ENCODE measurements at places on chromosomes 7 and 10. TPM values are rescaled to one million over a fixed set of nuclear protein-coding genes. Genes with fewer than 3 reads are reported as not detected.
A peak's percentile ranks its signal among the peaks of the same experiment; 100 is the strongest.

The TSPAN13 gene
- total RNA-seq, result 48.6 TPM

The FAM241B gene
- 0.20 TPM for total RNA-seq

The UPK3B gene
- total RNA-seq, result not detected

The NODAL gene
- total RNA-seq, result not detected

The BAMBI gene
- 1.6 TPM for total RNA-seq

- H3K4me1 ChIP-seq, result no peaks in the 10 kb centered on the region
- no peak overlapping the region for H3K27ac ChIP-seq
- H3K4me3 ChIP-seq, result no peak overlapping the region
- H3K27me3 ChIP-seq, result peaks cover 21% of the 10 kb centered on the region
- H3K36me3 ChIP-seq, result no peaks in the 10 kb centered on the region
These were observed 14.3 kb downstream of the GHRHR start for GRCh38 chr7:30977896-30978564.

DNA sequence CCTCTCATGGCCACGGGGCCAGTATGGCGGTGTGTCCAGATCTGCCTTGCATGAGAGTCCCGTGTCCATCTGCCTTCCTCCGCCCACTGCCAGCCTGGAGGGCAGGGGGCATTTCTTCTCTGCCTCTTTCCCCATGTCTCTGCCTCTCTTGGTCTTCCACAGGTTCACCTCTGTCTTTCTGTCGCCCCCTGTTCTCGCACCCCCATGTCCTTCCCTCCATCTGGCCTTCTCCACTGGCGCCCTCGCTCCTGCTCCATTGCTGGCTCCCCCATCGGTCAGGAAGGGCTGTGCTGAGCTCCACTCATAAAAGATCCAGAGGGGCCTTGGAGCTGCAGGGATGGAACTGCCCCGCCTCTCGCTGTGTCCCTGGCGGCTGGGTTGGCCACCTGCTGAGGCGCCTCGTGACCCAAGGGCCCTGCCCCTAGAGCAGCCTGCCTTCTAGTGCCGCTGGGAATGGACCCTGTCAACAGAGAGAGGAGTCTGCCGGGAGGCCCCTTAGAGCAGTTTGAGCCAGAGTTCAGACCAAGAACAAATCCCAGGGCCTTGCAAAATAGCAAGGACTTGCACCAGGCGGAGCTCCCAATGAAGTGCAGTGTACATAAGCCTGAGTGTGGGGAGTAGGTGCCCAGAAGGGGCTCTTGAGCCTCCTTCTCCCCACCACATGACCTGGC, 42.0 kb downstream of the GOLGA7B start:
- H3K27ac ChIP-seq, result no peak overlapping the region
- H3K27me3 ChIP-seq, result peaks cover 25% of the 10 kb centered on the region
- no peak overlapping the region for H3K4me3 ChIP-seq
- H3K36me3 ChIP-seq, result no peaks in the 10 kb centered on the region
- H3K4me1 ChIP-seq, result peaks cover 22% of the 10 kb centered on the region
- no peak for DNase-seq

DNA sequence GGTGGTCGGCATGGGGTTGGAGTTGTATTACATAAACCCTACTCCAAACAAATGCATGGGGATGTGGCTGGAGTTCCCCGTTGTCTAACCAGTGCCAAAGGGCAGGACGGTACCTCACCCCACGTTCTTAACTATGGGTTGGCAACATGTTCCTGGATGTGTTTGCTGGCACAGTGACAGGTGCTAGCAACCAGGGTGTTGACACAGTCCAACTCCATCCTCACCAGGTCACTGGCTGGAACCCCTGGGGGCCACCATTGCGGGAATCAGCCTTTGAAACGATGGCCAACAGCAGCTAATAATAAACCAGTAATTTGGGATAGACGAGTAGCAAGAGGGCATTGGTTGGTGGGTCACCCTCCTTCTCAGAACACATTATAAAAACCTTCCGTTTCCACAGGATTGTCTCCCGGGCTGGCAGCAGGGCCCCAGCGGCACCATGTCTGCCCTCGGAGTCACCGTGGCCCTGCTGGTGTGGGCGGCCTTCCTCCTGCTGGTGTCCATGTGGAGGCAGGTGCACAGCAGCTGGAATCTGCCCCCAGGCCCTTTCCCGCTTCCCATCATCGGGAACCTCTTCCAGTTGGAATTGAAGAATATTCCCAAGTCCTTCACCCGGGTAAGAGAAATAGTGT, at the start of gene CYP2E1:
TSS of gene CYP2E1 (plus strand) at position 407 of the 632 bp plus-strand sequence. CDS start at position 440, 33 bp downstream.
- peaks cover 6% of the 10 kb centered on the region for H3K4me1 ChIP-seq
- no peak for DNase-seq
- H3K36me3 ChIP-seq, result peaks cover 6% of the 10 kb centered on the region
- no peak within 1 kb of the TSS for H3K27ac ChIP-seq
- peaks cover 50% of the 10 kb centered on the region for H3K27me3 ChIP-seq
- no peak within 1 kb of the TSS for H3K4me3 ChIP-seq

DNA sequence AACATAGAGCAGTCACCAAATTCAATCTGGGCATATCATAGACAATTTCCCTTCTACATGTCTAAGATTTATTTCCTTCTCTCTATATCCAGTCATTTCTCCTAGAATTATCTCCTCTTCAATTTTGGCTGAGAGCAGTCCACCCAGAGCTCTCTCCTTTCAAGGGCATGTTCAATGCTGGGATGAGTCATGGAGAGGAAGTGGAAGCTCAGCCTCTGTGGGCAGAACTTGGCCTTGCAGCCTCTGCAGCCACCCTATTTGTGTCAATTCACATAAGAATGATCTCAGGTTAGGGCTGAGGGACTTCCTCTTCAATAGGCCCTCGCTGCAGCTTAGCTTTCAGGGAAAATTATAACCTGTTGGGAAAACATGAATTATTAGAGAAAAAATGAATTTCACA, 560.8 kb downstream of the POM121L12 start:
- H3K4me1 ChIP-seq, result no peaks in the 10 kb centered on the region
- no peak for DNase-seq
- no peaks in the 10 kb centered on the region for H3K36me3 ChIP-seq
- H3K27me3 ChIP-seq, result no peaks in the 10 kb centered on the region
- H3K27ac ChIP-seq, result no peak overlapping the region
- H3K4me3 ChIP-seq, result no peak overlapping the region

DNA sequence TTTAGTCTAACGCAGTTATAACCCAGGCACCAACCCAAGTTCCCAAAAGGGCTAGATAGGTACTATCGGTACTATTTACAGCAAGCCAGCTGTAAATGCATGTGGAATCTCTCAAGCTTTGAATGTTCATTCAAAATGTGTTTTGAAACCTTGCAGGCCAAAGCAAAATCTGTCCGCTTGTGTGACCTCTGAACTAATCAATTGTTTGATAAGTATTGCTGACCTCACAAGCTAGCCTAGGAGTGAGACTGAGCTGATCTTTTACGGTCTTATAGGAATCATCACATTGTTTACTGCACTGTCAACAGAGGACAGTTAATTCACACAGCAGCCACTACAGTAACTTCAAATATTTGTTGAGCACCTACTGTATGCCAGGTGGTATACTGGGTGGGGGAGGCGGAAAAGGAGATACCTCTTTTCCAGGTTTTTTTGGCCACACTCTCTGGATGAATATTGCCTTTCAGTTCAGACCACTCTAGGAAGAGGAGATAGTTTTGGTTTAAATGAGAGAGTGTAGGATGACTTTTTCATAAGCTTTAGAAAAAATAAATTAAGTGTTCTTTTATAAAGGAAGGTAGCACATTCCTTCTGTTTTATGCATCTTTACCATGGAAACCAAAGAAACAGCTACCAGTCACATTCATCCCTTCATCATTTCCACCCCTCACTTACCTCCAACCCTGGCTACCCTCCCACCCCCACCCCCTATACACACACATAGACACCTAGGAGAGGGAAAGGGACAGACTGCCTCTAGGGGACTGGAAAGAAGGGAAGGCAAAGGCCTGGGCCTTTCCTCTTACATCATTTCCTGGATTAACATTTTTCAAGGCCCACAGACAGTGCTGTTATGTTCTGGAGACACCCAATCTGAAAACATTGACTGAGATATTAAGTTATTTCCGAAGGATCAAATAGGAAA, 2.4 kb downstream of the PAPSS2 start:
- H3K27me3 ChIP-seq, result peaks cover 1% of the 10 kb centered on the region
- H3K36me3 ChIP-seq, result peaks cover 65% of the 10 kb centered on the region
- no peak for DNase-seq
- peaks cover 62% of the 10 kb centered on the region for H3K4me1 ChIP-seq

DNA sequence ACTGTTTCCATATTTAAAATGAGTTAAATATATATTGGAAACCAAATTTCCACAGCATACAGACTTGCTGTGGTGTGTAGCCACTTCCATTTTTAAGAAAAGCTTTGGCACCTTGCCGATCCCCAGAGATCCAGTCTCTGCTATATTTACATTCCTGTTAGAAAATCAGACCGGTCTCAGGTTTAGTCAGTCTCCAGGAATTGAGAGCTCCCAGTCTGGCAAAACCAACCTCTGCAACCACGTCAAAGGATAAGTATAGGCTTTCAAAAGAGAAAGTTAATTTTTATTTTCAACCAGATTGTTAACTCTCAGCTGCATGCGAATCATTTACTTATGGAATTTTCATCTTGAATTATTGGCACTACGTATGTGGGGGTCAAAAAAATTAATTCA, 28.2 kb downstream of the PUS7 start:
- peak overlapping the region; percentile 83 for H3K4me3 ChIP-seq
- peaks cover 70% of the 10 kb centered on the region for H3K4me1 ChIP-seq
- DNase-seq, result peak; percentile 90
- no peaks in the 10 kb centered on the region for H3K27me3 ChIP-seq
- H3K27ac ChIP-seq, result peak overlapping the region; percentile 83

GRCh38 chr10:64037071-64037661, 516.0 kb downstream of the REEP3 start:
- H3K27ac ChIP-seq, result no peak overlapping the region
- no peak overlapping the region for H3K4me3 ChIP-seq
- H3K4me1 ChIP-seq, result no peaks in the 10 kb centered on the region
- peaks cover 5% of the 10 kb centered on the region for H3K27me3 ChIP-seq

DNA sequence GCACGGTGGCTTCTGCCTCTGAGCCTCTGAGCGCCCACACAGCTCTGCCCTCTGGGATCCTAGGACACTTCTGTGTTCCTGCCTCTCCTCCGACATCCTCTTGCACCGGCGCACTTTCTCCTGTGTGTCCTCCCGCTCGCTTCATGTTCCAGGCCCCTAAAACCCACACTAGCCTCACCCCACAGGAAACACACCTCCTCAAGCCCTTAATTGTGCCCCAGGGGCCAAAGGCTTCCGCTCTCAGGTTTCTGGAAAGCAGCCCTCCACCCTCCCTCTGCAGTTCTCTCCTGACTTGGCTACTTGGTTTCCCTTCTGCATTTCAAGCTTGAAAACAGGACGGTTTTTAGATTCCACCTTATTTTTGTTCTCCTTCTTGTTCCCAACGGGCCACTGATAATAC, 7.3 kb downstream of the GFRA1 start:
- H3K36me3 ChIP-seq, result no peaks in the 10 kb centered on the region
- peaks cover 2% of the 10 kb centered on the region for H3K27me3 ChIP-seq

DNA sequence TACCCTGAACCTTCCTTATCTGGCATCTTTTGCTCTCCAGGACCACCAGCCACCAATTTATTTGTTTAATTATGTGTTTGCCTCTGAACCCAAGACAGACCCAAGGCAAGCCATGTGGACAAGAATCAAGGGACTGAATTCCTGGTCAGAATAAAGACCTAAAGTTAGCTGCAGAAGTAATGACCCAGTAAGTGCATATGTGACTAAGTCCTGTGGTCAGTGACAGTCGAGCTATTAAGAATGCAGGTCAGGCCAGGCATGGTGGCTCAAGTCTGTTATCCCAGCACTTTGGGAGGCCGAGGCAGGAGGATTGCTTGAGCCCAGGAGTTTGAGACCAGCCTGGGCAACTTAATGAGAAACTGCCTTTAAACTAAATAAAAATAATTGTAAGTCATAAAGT, 139.4 kb downstream of the CCDC71L start:
- H3K27me3 ChIP-seq, result peaks cover 13% of the 10 kb centered on the region
- DNase-seq, result no peak
- H3K4me3 ChIP-seq, result no peak overlapping the region
- H3K4me1 ChIP-seq, result 0 out of 2 replicates have a peak, but pooled peaks cover 6% of the 10 kb centered on the region
- H3K27ac ChIP-seq, result no peak overlapping the region

GRCh38 chr10:118545381-118545780, 50.1 kb downstream of the PRLHR start:
- no peak for DNase-seq
- no peaks in the 10 kb centered on the region for H3K4me1 ChIP-seq
- no peaks in the 10 kb centered on the region for H3K36me3 ChIP-seq
- H3K27me3 ChIP-seq, result peaks cover 16% of the 10 kb centered on the region
- no peak overlapping the region for H3K27ac ChIP-seq
- H3K4me3 ChIP-seq, result no peak overlapping the region

GRCh38 chr10:117710181-117710798, 167.7 kb downstream of the EMX2 start:
- H3K27ac ChIP-seq, result no peak overlapping the region
- no peak for DNase-seq
- H3K4me1 ChIP-seq, result no peaks in the 10 kb centered on the region
- H3K4me3 ChIP-seq, result no peak overlapping the region
- H3K36me3 ChIP-seq, result peaks cover 3% of the 10 kb centered on the region
- no peaks in the 10 kb centered on the region for H3K27me3 ChIP-seq

DNA sequence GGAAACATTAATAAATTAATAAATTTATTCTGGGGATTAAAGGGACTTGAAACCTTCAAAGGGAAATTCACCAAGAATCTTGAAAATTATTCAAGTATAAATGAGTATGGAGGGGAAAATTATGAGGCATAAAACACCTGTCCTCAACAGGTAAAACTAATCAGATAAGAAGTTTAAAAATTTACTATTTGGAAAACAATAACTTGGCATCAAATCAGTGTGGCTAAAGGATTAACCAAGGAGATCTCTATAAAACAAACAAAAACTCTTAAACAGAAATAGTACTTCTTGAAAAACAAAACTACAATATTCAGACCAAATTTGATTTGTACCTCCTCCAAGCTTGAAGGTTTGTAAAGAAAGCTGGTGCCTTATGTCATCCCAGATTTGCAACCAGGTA, 66.4 kb upstream of the ZNF804B start:
- H3K4me3 ChIP-seq, result no peak overlapping the region
- H3K4me1 ChIP-seq, result no peaks in the 10 kb centered on the region
- no peak overlapping the region for H3K27ac ChIP-seq
- H3K36me3 ChIP-seq, result no peaks in the 10 kb centered on the region
- no peak for DNase-seq

DNA sequence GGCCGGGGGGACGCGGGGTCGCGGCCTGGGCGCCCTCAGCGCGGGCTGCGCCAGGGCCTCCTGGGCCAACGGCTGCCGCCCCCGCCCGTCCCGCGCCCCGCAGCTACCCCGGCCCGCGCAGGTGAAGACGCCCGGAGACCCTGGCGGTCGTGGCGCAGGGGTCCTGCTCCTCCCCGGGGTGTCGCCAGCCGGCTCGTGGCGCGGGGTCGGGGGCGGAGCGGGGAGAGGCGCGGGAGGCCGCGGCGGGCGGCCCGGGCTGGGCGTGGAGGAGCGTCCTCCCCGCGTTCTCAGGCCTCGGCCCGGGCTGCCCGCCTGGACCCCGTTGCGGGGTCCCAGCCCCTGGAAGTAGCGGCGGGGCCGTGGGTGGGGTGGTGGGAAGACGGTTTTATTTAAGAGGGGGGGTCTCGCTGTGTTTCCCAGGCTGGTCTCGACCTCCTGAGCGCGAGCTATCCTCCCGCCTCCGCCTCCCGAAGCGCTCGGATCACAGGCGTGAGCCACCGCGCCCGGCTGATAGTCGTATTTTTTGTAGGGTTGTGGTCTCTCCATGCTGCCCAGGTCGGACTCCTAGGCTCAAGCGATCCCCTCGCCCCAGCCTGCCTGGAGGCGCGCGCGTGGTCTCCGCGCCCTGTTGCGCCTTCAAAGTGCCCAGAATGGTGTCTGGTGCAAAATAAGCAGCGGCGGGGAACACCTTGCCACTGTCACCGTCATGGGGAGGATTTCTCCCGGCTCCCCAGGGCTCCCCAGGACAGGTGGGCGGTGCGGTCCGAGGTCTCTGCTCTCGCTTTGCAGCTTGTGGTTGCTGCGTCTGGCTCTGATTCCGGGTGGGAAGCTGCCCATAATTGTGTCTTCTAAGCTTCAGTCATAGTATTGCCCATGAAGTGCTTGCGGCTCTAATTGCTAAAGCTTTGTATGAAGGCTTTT, 15.3 kb upstream of the SUN1 start:
- H3K27me3 ChIP-seq, result peaks cover 5% of the 10 kb centered on the region
- peak overlapping the region; percentile 91 for H3K27ac ChIP-seq
- no peak for DNase-seq
- peaks cover 34% of the 10 kb centered on the region for H3K36me3 ChIP-seq
- peaks cover 71% of the 10 kb centered on the region for H3K4me1 ChIP-seq

Data from HFFc6 (cell line).